ENCODE measurements at places on chromosomes 16 and 17.
A peak's percentile ranks its signal among the peaks of the same experiment; 100 is the strongest.

DNA sequence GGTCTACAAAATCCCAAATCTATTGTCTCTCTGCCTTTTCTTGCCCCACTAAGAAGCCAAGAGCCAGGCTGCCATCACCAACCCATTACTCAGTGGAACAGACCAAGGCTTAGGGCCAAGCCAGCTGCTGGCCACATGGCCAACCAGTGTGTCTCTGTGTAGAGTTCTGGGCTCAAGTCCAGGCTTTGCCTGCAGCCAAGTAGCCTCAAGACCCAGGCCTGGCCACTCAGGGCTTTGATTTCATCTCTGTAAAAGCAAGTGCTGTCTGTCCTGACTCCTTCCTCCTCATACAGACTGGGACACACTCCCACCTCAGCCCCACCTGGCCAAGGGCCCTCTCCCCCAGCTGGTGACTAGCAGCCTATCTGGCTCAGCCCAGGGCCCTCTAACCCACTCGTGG is 14.6 kb downstream of the SREBF1 start:
- no peak for DNase-seq

DNA sequence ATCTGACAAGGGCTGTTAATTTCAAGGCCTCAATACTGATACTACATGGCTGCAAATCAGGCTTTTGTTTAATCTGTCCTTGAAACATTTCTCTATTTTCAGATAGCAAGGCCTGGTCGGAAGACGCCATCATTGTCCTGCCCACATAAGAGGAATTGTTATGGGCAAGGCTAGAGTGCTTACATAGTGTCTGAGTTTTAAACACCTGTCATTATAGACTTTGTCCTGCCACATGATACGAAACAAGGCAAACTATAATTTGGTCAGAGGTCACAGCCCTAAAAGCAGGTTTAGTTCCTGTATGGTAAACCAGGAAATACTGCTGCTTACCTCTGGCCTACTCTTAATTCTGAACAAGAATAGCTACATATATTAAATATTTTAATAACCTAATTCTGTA is 104.4 kb downstream of the SSH2 start:
- no peak for DNase-seq

DNA sequence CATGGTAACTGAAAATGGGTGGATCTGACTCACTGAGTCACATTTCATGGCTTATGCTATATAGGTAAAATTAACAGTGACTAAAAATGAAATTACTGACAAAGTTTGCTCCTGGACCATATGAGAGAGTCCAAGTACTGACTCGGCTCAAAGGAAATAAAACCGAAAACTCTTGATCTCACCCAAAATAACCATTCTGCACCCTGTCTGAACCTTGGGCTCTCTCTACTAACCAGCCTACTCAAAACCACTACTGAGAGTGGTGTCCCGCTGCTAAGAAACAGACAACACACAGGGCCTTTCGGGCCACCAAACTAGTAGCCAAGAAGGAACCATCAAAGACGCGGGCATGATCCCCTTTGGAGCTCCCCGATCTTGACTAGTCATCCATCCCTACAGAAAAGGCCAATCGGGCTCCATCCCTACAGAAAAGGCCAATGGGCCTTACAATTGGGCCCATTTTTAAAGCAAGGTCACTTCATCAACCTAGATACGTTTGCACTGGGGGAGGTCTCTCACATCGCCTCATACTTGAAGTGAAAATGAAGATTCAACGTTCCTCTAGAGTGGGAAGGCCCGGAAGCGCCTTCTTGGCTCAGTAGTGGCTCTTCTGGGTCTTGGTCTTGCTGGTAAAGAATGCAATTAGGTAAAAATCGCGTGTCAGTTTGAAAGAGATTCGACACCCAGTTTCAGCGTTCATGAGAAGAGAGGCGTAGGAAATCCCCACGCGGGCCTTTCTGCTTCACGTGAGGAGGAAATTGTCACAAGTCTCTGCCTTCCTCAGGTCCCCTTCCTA is 720 bp upstream of the ZPBP2 start:
- DNase-seq: no peak

DNA sequence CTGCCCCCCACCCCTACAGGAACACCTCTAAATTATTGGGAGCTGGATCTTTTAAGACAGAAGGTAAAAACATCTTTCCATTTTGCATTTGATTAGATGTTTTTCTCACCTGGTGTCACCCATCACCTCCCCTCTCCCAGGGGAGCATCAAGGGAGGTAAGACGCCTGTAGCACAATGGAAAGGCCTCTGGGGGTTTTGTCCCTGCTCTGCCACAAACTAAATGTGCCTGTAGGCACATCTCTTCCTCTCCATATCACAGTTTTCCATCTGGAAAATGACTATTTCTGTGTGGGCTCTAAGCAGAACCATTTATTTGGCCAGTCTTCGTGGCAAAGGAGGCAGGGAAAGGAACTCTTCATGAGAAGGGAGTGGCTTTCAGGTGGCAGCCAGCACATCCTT is 76.6 kb downstream of the GNAO1 start:
- DNase-seq: no peak

DNA sequence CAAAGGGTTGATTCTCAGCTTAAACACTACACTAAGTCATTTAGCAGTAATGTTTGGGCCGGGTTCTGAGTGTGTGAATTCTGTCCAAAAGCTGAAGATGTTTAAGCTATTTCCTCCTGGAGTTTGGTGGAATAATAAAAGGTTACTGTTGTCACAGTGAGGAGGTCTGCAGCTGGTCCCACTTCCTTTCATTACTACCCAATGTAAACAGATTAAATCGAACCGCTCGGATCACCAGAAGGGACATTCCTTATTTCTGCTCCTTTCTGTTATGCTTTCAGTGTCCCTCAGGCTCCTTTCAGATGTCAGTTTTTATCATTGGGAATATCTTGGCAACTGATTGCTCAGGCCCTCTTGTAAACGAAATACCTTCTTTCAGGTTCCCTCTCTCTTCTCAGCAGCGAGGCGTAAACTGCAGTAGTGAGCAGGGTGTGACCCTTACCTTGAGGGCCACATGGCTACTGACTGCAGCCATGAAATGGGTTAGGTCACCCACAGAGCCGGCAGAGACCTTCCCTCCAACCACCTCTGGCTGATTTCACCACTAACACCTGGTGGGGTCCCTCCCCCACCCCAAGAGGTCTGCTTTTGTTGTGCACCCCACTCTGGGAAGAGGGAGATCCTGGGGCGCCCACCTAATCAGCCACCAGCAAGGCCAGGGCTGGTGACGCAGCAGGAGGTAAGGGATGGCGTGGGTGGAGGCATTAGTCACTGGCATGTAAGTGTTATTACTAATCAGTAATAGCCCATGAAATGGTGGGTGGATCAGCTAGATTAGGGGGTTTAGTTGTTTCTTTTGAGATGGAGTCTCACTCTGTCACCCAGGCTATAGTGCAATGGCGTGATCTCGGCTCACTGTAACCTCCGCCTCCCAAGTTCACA is 117.6 kb downstream of the VPS53 start:
- DNase-seq: no peak

DNA sequence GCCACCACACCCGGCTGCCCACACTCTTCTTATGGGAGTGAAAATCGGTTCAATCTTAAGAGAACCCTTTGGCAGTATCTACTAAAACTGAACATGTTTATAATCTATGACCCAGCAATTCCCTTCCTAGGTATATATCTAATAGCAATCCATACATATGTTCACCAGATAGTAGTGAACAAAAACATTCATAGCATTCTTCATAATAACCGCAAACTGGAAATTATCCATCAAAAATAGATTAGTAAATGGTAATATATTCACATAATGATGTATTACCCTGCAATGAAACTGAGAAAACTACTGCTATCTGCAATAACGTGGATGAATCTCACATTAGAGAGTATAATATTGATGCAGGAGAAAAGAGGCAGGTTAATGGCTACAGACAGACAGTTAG is 23.1 kb downstream of the COPRS start:
- no peak for DNase-seq

- DNase-seq: no peak
These were observed 115.4 kb upstream of the CACNG3 start for GRCh38 chr16:24140730-24141129.

GRCh38 chr16:1581804-1582203 is 30.1 kb downstream of the IFT140 start:
- DNase-seq: no peak

DNA sequence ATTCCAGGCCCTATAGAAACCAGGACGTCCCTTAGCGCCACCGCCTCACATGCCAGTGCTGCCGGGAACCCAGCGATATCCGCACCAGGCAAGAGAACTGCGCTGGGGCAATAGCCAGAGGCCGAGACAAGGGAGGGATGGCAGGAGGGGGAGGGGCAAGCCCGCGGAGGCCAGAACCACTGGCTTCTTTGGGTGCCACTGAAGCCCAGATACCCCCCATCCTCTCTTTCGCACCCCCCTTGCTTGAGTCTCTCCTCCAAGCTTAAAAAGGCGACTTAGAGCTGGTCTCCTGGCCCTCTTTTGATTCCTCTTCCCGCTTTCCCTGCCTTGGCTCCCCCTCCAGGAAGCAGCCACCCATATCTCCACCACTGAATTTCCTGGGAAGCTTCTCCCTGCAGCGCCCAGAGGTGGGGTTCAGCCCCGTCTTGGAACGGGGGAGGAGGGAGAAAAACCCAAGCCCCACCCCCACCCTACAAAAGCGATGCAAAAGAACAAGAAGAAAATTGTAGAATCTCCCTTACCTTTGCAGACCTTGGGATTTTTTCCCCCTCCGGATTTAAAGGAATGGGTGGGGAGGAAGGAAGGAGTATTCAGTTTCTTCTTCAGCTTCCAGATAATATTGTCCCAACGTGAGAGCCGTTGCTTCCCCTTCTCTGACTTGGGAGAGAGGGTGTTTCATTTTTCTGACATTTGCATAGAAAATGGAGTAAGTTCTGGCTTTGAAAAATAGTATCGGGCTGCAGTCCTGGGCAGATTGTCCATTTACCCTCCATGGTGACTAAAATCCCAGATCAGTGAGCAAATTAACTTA is 622 bp downstream of the HOXB6 start:
- DNase-seq: peak; percentile 69

DNA sequence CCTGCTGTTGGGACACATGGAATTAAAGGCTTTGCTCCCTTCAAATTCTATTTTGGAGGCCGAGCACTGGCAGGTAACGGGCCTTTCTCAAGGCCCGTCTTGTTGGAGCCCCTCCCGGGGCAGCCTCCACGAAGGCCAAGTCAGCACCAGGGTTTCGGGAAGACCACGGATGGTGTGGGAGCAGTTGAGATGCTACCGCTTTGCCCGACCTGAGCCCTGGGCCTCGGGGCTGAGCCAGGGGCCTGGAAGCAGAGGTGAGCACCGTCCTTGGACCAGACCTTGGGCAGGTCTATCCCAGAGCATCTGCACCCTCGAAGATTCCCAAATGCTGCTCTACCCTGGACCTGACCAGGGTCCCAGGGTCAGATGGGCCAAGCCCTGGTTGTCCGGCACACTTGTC is 23.0 kb downstream of the C17orf100 start:
- no peak for DNase-seq

- no peak for DNase-seq
These were observed 39.6 kb downstream of the SLC39A11 start for GRCh38 chr17:73052923-73053322.

GRCh38 chr16:48138543-48138942 is 17.2 kb downstream of the ABCC12 start:
- DNase-seq: no peak

- DNase-seq: no peak
These were observed 8.5 kb upstream of the HSD3B7 start for GRCh38 chr16:30976486-30976885.

DNA sequence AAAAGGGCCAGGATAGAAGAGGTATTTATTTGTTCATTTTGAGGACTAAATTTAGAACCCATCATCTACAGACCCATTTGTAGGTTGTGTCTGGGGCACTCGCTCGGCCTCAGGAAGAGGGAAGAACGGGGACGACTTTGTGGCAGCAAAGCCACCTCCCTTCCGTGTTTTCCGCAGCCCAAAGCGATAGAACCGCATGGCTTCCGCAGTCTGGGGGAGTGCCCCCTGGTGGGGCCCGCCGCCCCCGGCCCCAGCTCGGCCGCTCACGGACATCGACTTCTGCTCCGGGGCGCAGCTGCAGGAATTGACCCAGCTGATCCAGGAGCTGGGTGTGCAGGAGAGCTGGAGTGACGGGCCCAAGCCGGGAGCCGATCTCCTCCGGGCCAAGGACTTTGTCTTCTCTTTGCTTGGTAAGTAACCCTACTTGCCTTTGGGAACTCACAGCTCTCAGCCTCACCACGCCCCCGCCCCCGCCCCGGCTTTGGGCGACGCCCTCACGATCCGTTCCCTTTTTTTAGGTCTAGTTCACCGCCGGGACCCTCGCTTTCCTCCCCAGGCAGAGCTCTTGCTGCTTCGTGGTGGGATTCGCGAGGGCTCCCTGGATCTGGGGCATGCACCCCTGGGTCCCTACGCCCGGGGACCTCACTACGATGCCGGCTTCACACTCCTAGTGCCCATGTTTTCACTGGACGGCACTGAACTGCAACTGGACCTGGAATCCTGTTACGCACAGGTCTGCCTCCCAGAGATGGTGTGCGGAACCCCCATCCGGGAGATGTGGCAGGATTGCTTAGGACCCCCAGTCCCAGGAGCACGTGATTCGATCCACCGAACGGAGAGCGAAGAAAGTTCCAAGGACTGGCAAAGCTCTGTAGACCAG is 681 bp downstream of the TMEM102 start:
- DNase-seq: peak; percentile 90

DNA sequence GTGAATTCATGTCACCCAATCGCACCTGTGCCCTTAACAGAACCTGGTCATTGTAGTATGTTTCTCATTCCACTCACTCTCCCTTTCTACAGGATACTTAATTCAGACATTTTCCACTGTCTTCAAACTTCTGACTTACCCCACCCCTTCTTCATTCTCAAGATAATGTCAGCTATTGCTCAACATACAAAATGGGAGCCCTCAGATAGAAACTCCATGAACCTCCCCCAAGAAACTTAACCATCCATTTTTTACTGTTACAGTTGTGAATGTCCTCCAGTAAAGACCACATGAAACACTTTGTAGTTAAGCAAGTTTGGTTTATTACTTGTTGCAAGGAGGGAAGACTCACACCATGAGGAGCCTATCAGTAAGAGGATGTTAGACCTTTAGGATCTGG is 22.1 kb upstream of the ARHGAP17 start:
- no peak for DNase-seq

DNA sequence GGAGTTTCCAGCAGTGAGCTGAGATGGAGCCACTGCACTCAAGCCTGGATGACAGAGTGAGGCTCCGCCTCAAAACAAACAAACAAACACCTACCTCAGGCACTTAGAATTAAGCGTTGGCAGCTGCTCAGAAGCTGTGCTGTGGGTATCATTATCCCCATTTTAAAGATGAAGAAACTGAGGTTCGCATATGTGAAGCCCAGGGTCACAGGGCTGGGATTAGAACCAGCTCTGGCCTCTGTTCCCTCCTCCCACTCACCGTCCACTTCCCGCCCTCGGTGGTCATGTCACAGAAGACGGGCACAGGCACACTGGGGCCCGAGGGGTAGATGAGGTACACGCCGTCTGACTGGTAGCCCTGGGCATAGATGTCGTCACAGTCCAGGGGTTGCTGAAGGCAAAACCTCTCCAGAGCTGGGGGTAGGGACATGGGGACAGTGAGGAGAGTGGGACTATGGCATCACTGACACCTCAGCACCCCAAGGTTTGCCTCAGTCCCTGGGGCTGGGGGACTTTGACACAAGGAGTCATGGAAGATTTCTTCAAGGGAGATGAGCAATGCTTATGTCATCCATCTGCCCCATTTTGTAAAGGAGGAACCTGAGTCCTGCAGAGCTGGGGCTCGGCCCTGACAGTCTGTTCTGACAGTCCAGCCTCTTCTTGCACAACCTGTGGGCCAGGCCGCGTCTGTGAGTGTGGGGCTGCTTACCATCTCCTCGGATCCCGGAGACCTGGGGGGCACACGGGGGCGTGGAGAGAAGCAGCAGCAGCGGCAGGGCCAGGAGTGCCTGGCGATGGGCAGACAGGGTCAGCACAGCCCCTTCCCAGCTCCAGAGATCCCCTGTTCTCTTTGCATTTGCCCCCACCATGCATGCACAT is 700 bp downstream of the MFAP4 start:
- DNase-seq: peak; percentile 67

- DNase-seq: no peak
These were observed 10.9 kb upstream of the TMEM98 start for GRCh38 chr17:32917081-32917480.

All from H7 (cell line).